ENCODE measurements at places on chromosomes 6 and 20.

DNA sequence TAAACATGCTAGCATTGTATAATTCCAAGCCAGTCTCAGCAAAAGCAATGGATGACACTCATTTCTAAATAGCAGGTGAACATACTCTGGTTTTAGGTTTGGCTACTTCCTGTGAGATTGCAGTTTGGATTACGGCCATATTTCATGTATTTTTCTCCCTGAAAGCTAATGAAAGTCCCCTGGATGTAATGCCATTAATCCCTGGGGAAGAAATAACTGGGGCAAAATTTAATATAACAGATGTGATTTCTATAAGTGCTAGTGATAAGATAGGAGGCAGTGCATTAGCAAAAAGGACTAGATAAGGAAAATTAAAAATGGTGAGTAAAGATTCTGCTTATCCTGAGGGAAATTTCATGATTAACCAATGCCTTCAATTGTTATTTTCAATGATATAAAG is 238.2 kb downstream of the ADGRB3 start:
- no peak for DNase-seq

GRCh38 chr6:104943781-104944180 is 13.1 kb upstream of the LIN28B start:
- DNase-seq: no peak

GRCh38 chr20:47249913-47250312 is 106.6 kb downstream of the ZMYND8 start:
- no peak for DNase-seq

GRCh38 chr6:43723737-43724295 is 36.2 kb upstream of the MRPS18A start:
- no peak for DNase-seq

GRCh38 chr6:143843677-143843999 is 500 bp downstream of the LTV1 start:
- no peak for DNase-seq

DNA sequence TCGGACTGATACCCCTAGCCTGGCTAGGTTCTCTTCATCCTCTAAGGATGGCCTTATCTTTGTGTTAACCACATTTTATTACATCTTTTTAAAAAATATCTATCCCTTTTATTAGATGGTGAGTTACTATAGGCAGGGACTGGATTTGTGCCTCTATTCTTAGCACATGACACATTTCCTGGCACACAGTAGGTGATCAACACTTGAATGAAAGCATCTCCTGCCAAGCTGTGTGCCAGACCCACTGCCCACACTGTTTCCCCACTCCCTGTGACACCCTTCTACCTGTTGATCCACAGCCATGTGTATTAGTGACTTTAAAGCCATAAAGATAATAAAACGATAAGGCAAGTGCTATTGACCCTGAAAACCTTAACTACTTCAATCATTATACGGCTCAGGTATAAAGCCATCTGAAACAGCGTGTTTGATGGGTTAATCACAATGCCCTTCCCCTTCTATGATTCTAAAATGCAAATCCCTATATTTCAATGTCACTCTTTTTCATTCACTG is 73.6 kb downstream of the MYLK4 start:
- DNase-seq: no peak

GRCh38 chr6:12125396-12125795 is 113.3 kb downstream of the HIVEP1 start:
- DNase-seq: no peak

DNA sequence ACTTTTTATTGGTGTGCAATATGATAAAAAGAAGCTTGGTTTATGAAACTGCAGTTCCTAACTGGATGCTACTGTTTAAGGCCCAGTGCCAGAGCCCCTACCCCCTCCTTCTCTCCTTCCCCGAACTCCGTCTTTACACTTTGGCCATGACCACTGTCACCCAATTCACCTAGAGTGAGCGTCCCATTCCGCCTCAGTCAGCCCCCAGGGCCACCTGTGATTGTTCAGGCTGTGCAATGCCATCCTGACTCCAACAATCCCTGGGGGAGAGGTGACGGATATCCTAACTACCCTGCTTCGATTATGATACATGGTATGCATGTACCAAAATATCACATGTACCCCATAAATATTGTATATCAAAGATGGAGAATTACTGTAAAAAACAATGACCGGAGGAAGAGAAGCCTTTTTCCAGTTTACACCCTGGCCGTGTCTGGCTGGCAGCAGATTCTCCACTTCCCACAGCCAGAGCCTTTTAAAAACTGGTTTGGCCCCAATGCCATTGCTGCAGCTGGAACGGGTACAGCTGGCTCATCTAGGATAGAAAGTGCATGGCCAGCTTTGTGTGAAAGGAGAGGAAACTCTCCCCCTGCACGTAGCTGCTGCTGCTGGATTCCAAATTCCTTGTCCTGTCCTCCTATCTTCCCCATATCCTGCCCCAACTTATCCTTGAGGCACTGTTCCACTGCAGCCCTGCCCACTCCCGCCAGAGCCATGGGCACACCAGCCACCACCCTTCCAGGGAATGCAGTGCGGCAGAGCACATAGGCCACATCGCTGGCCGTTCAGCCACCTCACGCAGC is 99.7 kb downstream of the JPH2 start:
- DNase-seq: no peak

DNA sequence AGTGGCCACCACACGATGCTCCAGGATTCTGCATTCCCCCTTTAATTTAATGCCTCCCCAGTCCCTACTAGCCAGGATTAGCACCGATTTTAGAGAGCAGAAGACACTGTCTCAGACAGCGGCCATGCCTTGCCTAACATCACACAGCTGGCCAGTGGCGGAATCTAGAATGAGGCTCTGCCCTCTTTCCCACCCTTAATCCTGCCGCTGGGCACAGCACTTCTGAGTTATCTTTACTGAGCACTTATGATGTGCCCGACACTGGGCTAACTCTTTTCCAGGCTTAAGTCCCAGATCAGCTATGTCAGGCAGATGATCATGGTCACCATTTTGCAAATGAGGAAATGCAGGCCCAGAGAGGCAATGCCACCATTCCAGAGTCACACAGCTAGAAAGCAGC is 5.6 kb upstream of the BPIFA2 start:
- DNase-seq: no peak

DNA sequence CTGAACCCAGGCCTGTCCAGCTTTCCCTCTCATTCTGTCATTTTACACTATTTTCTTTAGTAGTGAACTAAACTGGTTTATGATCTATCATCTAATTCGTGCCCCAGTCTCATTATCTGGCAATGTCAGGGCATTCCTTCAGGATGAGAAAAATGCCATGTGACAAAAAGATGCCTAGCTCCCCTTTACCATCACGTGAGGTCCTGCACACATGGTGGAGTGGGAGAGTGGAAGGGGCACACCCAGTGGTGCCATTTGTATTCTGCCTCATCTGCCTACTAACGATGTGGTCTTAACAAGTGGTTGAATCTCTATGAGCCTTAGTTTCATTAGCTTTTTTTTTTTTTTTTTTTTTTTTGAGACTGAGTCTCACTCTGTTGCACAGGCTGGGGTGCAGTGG is 41.2 kb downstream of the CDC5L start:
- DNase-seq: no peak

DNA sequence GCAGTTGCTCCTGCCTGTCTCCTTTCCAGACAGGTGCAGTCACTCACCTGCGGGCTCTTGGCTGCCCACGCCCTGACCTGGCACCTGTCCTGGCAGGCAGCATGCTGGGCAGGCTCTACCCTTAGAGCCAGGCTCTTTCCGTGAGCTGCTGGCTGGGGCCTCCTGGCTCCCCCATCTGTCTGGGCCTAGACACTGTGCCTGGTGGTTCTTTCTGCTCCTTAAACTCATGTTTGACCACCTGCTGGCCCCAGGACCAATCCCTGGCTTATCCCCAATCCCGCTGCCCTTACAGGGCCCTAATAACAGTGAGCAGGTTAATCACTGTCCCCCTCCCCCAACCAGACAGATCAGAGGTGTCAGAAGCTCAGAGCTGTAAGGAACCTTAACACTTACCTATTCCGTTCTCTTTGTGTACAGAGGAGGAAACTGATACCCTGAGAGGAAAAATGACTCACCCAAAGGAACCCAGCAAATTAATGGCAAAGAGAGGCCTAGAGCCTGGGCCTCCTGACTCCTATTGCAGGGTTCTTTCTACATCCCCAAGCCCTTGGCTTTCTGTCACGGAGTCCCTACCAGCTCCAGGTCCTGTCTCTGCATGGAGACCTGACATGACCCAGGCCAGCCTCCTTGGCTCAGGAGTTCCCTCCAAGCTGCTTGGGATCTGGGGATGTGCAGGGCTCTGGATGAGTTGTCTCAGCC is 54.7 kb downstream of the RAB44 start:
- DNase-seq: no peak

- DNase-seq: no peak
Observed at GRCh38 chr6:96613291-96613999, 50.5 kb downstream of the FHL5 start.

DNA sequence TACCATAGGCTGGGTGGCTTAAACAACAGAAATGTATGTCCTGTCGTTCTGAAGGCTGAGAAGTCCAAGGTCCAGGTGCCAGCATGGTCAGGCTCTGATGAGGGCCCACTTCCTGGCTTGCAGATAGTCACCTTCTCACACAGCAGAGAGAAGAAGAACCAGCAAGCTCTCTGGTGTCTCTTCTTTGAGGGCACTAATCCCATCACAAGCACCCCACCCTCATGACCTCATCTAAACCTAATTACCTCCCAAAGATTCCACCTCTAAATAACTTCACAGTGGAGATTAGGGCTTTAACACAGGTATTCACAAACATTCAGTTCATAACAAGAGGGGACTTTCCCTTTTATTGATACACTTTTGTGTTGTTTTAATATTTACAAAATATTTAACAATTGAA is 61.1 kb downstream of the RIN2 start:
- no peak for DNase-seq

GRCh38 chr20:63021356-63022321 is 14.9 kb upstream of the BHLHE23 start:
- DNase-seq: no peak

DNA sequence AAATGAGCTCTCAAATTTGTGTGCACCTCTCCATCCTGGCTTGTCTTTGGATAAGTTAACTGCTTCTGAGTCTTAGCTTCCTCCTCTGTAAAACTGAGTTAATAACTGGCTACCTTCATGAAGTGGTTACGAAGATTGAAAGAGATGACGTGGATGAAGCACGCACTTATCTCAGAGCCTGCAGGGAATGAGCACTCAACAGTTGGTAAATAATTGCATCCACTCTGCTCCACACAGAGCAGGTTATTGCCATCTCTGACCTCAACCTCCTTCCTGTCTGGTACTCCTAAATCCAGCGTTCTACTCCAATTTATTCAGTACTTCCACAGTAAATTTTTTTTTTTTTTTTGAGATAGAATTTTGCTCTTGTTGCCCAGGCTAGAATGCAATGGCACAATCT is 6.9 kb downstream of the AURKA start:
- no peak for DNase-seq

- DNase-seq: no peak
Observed at GRCh38 chr6:106488494-106489370, 128.2 kb downstream of the CRYBG1 start.

DNA sequence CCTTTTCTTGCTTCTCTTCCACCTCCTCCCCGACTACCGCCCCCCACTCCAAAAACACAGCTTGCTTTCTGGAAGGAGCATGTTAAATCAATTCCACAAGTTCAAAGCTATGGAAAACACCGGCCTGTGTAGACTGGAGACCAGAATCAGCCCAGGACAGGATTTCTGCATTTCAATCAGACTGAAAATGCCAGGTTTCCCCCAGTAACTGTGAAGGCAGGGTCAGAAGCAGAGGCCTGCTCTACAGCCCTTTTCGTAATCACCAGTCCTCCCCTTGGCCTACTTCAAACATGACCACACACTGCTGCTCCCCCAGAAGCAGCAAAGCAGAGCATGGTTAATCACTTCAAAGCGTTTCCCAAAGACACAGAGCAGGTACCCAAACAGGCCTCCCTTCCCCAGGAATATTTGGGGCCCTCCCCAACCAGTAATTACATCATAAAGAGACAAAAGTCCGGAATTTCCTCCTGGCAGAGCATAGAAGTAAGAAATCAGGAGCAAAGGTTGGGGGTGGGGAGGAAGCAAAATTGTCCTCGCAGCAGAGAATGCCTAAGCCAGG is 38.4 kb downstream of the ZMYND8 start:
- DNase-seq: no peak

- no peak for DNase-seq
Observed at GRCh38 chr6:126657561-126658175, 317.8 kb downstream of the CENPW start.

DNA sequence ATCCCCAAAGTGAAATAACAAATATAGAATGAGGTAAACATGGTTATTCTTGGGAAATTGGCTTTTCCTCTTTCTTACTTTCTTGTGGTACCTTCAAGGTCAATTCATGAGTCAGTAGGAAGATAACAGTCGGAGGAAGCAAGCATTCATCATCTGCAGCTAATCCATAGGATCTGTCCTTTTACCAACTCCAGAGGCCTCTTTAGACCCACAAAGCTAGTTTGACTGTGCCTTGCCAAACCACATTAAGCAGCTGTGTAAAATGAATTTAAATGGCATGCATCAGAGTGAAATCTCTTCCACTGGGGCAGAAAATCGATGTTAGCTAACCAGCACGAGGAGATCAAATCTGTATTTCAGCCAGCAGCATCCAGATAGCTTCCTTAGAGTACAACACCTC is 171.3 kb downstream of the TMEM242 start:
- DNase-seq: no peak

DNA sequence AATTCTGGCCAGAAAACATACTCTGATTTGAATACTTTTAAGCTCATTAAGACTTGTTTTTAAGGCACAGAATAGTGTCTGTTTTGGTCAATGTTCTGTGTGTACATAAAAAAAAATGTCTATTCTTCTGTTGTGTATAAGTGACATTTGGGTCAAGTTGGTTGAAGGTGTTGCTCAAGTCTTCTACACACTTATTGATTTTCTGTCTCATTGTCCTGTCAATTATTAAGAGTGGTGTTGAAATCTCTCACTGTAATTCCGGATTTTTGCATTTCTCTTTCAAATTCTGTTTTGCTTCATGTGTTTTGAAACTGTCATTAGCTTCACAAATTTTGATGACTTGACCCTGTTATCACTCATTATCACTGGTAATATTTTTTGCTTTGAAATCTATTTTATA is 37.5 kb upstream of the EPM2A start:
- no peak for DNase-seq

DNA sequence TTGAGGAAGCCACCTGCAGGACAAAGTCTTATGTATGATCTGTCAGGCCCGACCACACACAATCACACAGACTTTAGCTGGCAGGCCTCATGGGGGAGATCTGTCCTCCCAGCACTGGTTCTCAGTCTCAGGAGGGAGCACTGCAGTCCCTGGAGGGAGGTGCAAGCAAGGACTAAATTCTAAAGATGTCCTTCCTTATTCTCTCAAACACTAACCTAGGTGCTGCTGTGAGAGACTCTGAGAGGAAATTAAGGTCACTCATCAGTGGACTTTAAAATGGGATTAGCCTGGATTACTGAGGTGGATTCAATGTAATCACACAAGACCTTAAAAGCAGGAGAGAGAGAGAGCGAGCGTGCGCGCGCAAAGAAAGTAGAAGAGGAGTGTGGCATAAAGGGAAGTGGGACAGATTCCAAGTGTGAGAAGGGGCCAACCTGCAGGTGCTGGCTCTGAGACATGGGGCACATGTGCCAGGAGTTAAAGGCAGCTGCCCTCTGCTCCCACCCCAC is 14.3 kb downstream of the GLO1 start:
- DNase-seq: no peak

GRCh38 chr6:106279179-106279578 is 46.4 kb downstream of the ATG5 start:
- no peak for DNase-seq
